ENCODE measurements at places on chromosomes 11 and 22.

GRCh38 chr22:39017596-39018365 is 3.1 kb upstream of the APOBEC3D start:
- DNase-seq = no peak

DNA sequence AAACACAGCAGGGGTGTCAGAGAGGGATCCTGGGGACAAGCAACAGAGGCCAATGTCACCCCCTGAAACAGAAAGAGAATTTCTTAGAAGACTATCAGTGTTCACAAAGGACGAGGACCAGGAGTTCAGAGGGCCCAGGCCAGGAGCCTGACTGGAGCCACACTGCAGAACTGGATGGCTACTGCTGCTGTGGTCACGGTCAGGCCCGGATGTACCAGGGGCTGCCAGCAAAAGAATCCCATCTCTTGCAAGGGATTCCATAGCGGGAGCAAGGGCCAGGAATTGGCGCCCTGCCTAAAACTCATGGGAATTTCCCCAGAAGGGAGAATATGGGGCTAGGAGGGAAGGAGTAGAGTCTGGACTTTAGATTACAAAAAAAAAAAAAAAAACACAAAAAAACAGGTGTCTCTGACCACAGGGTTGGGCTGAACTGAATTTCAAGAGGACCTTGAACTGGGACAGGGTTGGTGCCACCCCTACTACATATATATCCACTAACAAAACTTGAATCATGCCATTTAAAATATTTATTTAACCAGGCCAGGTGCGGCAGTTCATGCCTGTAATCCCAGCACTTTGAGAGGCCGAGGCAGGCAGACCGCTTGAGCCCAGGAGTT is 15.7 kb upstream of the KCTD14 start:
- DNase-seq = no peak

DNA sequence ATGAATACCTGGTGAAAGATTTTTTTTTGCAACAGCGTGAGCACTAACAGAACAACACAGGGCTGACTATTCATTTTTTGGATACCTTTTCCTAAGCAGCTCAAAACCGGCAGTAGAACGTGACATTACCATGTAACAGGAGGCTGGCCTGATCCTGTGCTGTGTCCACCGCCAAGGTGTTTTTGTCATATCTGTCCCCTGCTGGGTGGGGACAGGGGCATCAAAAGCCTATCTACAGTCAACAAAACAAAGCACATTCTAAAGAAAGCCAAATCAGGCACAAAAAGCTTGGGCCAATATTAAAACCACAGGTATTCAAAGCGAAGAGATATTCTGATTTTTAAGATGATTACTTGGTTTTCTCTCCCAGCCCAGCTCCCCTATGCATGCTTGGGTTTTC is 151.2 kb downstream of the LRRC4C start:
- DNase-seq = no peak

- no peak for DNase-seq
Measured at GRCh38 chr22:38082986-38083710, 836 bp downstream of the SLC16A8 start.

- no peak for DNase-seq
Measured at GRCh38 chr11:64295760-64296159, 4.4 kb upstream of the CATSPERZ start.

- DNase-seq = no peak
Measured at GRCh38 chr22:41177622-41178424, 27.3 kb upstream of the L3MBTL2 start.

DNA sequence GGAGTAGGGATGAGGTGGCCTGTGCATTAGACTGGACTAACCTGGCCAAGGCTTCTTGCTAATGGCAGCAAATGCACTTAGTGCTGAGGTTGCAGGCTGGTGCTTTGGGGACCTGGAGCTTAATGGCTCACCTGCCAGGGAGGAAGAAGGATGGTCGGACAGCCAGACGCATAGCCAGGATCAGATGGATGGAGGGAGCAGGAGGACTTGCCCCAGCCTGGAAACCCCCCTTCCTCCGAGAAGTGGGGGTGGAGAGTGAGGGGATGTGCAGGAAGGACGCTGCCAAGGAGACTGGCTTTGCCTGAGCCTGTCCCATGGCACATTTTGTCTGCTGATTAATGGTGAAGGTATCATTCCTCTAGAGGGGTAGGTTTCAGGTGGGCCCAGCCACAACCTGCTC is 17.9 kb downstream of the IGLL1 start:
- DNase-seq = no peak

DNA sequence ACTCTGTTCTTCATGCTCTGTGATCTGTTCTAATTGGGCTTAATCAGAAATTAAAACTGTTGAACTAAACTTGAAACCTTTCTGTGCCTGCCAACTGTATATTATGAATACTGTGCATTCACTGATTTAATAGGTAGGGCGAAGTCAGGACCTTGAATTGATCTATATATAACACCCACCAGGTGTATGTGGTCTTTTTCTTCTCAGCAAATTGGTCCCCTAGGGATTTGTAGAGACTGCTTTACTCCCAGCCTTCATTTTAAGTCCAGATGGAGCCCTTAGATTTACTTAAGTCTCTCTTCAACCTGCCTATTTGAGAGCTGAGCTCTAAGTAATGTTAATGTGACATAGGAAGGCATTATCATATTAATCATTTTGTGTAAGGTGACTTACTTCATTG is 257.5 kb downstream of the TMEM135 start:
- DNase-seq = no peak

DNA sequence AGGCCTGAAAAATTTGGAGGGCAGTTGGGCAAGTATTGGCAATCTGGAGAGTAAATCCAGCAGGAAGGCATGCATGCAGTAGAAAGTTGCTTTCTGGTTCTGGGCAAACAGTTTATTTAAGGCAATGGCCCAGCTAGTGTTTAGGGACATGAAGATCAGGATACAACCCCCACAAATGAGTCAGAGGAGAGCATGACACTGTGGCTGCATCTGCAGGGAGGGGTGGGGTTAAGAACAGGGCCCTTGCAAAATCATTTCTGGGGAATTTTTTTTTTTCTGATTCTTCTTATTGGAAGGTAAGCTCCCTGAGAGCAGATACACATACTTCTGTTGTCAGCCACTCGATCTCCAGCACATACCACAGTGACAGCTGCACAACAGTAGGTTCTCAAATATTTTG is 61.1 kb downstream of the FDX1 start:
- DNase-seq = no peak

DNA sequence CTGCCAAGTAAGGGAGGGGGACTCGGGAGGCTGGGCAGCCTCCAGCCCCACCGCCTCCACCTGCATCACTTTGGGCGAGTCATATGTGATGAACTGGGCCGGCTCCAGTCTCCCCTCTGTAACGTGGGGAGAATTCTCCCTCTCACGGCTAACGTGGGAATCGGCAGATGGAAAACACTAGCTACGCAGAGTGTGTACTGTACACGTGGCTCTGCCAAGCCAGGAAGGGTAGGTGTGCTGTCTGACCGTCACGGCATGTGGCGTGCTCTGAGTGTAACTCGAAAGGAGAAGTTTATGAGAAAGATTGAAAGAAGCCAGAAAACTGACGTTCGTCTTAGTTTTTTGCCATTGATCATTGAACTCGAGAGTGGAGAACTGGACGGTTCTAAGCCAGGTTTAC is 13.7 kb downstream of the TRMU start:
- no peak for DNase-seq

DNA sequence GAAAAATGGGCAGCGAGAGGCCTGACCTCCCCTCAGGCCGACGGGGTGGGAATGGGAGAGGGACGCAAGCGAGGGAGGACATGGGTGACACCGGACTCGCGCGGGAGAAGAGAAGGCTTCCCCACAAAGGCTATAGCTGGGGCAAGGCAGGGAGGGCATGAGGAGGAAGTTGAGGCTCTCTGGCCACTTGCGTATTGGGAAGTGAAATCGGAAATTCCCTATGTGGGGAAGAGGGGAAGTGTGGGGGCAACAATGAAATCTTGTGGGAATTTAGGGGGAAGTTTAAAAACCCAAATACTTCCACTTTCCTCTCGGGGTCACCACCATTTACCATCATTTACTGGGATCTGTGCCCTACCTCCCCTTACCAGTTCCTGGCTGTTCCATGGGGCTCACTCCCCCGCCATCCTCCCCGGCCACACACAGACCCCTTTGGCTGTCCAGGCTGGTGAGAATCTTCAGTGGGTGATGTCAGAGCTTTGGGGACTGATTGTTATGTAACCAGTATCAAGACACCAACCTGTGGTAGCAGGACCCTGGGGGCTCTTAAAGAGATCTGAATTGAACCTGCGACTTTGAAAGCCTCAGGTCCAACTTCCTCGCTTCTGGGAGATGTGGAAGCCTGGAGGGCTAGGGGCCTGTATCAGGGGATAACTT is 951 bp upstream of the EHD1 start:
- DNase-seq = no peak

DNA sequence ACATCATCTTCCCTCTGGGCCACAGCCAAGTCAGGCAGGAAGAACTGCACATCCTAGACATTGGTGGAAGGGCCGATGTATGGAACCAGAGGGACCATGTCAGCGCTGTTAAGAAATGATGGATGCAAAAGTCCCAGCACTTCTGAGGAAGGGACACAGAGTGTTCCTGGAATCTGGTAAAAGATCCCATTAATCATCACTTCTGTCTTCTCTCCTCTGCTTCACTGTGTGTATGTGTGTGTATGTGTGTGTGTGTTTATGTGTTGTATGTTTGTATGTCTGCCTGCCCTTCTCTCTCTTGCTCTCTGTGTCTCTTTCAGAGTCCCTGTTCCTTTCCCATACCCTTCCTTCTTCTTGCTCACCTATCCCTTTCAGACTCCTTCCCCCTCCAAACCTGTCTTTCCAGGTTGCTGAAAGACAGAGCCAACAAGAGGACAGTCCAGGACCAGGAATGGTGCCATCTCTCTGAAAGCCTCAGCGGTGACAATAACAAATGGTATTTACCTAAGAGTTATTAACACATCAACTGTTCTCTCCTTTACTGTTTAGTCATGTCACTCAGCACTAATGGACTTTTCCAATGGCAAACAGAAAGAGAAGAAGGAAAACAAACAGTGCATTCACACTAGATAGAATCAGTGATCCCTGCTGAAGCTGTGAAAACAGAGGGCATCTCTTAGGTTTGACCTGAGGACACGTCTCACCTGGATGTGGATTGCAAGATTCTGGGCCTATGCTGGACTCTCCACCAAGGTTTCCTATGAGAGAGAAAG is 47.1 kb downstream of the EHF start:
- no peak for DNase-seq

DNA sequence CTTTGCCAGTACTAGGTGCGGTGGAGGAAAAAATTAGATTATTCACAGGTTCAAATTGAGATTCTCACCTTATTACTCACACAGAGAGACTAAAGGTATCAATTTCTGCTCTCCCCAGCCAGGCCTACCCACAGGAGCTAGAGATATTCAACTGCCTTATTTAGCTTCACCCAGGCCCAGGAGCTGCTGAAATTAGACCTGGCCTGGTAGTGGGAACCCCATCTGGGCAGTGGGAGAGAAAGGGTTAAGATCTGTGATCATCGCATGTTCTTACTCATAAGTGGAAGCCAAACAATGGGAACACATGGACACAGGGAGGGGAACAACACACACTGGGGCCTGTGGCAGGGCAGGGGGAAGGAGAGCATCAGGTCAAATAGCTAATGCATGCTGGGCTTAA is 20.9 kb upstream of the MICAL2 start:
- no peak for DNase-seq

GRCh38 chr22:17999851-18000250 is 24.5 kb downstream of the MICAL3 start:
- DNase-seq = no peak

- DNase-seq = no peak
Measured at GRCh38 chr11:119361056-119361787, 14.7 kb upstream of the MFRP start.

GRCh38 chr11:10808235-10808552 is 532 bp downstream of the EIF4G2 start:
- no peak for DNase-seq
